ENCODE measurements at places on chromosomes 3 and 15.

- DNase-seq, result no peak
These were observed 98.5 kb upstream of the CCDC80 start for GRCh38 chr3:112739252-112739965.

DNA sequence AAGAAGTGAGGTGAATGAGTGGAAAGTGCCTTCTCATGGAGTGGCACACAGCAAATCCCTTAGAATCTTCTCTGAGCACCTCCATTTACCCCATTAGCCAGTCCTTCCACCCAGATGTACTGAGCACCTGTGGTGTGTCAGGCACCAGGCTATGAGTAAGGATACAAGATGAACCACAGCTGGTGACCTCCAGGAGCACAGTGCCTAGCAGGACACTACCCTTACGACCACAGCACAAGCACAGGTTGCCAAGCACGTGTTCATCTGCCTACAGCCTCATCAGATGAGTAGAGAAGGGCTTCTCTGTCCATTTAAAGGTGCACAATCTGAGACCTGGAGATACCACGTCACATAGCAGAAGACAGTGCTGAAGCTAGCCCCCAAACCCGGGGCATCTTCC lies 6.2 kb downstream of the MYLK start:
- DNase-seq, result no peak

- no peak for DNase-seq
These were observed 38.8 kb downstream of the PIGB start for GRCh38 chr15:55357774-55358173.

- no peak for DNase-seq
These were observed 218.7 kb upstream of the MDFIC2 start for GRCh38 chr3:70531063-70531657.

GRCh38 chr3:28624084-28624483 lies 275.5 kb upstream of the AZI2 start:
- DNase-seq, result no peak

- DNase-seq, result no peak
These were observed 47.4 kb downstream of the CHCHD4 start for GRCh38 chr3:14077310-14077709.

DNA sequence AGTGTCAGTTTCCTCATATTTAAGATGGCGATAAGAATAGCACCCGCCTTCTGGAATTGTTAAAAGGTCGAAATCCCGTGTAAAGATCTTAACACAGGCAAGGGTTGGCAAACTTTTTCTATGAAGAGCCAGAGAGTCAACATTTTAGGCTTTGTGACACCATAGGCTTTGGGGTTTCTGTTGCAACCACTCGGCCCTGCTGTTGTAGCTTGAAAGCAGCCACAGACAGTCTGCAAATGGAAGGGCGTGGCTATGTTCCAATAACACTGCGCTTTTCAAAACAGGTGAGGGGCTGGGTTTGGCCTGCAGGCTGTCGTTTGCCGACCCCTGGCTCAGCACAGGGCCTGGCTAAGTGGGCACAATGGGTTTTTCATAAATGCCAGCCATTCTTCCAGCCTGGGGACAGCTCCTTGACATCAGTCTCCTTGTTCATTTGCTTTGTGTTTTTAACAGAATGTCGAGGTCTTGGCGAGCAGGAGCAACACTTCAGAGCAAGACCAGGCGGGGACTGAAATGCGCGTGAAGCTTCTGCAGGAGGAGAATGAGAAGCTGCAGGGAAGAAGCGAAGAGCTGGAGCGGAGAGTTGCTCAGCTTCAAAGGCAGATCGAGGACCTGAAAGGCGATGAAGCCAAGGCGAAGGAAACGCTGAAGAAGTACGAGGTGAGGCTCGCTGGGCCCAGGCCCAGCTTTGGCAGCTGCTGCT lies 75.2 kb upstream of the MYZAP start:
- DNase-seq, result no peak

Data from cortex of kidney (tissue), 1 donor.